Myocyte (in vitro differentiated cells): ENCODE measurements at places on chromosomes 2 and 18. TPM values are rescaled to one million over a fixed set of nuclear protein-coding genes. Genes with fewer than 3 reads are reported as not detected.

Gene EDAR
- not detected in 2 replicates for total RNA-seq

Gene UCN
- total RNA-seq: 2.4 and 6.6 TPM in 2 replicates

GRCh38 chr2:16745466-16745865 is 79.8 kb upstream of the CYRIA start:
- DNase-seq: no peak

DNA sequence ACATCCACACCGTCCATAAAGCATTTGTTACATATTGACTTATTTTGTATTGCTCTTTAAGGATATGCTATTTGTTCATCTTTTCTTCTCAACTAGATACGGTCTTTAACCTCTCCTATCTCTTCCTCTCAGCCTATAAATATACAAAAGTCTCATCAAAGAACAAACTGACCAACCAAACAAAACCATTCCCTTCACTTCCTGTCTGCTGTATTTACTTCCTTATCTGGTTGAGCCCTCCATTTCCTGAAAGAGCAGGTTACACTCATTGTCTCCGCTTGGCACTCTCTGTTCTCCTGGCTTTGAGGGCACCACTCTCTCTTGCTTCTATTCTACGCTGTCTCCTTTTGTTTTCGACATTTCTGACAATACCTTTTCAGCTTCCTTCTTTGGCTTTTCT is 431.9 kb upstream of the TCF4 start:
- no peak for DNase-seq
